ENCODE measurements at places on chromosomes 5 and 9.

- DNase-seq = no peak
Observed at GRCh38 chr9:110073356-110073905, 134.5 kb downstream of the C9orf152 start.

- no peak for DNase-seq
Observed at GRCh38 chr9:108269371-108269770, 586.4 kb downstream of the ACTL7B start.

DNA sequence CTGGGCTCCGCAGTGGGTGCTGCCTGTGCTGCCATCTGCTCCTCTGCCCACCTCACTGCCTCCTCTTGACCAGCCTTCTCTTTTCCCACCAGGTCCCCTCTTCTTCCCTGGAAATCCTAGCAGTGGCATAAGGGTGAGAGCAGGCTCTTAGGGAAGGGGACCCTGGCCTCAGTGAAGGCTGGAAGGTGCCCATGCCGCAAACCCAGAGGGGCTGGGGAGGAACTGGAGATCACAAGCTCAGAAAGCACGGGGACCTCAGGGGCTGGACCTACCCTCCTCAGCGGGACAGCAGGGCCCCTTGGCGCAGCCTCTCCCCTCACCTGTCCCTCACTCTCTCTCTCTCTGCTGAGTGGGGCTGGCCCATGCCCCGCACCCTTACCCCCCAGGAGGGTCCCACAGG is 144.4 kb upstream of the IRX2 start:
- DNase-seq = no peak

GRCh38 chr9:34636791-34637355 is 714 bp downstream of the SIGMAR1 start:
- DNase-seq = no peak

DNA sequence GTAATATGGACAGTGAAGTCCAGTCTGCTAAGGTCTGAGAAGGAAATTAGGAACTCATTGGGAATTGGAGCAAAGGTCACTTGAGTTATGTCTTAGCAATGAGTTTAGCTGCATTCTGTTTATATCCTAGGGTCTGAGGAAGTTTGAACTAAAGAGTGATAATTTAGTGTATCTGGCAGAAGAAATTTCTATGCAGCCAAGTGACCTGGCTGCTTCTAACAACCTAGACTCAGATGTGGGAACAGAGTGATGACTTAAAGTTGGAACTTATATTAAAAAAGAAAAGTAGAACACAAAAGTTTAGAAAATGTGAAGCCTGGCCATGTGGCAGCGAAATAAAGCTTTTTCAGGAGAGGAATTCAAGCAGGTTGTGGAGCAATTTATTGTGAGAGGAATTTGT is 106.2 kb downstream of the PRDM9 start:
- DNase-seq = no peak

DNA sequence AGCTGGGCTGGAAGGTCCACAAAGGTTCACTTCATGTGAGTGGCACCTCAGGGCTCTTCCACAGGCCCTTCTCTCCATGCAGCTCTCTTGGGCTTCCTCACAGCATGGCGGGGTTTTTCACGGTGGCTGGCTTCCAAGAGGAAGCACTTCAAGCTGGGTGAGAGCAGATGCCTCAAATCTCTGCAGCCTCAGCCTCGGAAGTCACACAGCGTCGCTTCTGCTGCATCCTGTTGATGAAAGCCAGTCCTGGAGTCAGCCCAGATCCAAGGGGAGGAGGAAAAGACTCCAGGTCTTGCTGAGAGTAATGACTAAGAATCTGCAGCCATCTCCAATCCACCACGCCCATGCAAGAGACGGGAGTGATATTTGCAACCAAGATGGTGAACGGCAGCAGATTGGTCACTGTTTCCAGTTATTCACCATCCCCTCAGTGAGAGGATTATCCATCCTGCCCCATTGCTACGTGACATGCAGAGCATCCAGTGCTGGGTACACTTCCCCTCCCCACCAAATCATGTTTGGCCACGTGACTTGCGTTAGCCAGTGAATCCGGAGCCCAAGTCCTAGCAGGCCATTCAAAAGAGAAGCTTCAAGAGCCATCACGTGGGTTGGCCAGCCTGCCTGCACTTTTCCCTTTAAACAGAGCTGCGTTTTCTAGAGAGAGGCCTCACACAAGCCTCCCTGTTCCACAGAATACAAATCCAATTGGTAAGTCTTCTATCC is 173.9 kb downstream of the C9orf50 start:
- DNase-seq = no peak

- no peak for DNase-seq
Observed at GRCh38 chr5:164204338-164204946, 699.0 kb downstream of the MAT2B start.

DNA sequence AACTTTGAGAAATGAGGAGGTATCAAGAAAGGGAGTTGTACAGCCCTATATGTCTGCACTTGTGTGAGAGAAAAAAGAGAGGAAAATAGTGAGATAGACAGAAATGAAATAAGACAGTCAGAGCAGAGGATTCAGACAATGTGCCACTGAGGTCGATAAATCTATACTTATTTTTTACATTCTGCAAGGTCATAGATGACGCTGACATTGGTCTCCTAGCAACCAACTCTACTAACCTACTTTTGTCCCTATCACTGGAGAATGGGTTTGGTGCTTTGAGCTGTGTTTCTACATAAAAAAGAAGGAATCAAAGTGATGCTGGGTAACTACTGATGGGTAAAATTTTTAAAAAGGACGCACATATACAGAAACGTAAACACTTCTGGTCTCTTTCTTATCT is 573.3 kb upstream of the RORB start:
- no peak for DNase-seq

- no peak for DNase-seq
Observed at GRCh38 chr9:127004946-127005769, 90.6 kb downstream of the RALGPS1 start.
